ENCODE measurements at places on chromosomes 1 and 21. TPM values are rescaled to one million over a fixed set of nuclear protein-coding genes. Genes with fewer than 3 reads are reported as not detected.

- no peak for DNase-seq
Observed at GRCh38 chr1:58791106-58791505, 7.3 kb upstream of the JUN start.

GRCh38 chr1:2226525-2227345, 1.4 kb upstream of the SKI start:
- peak; percentile 90 for DNase-seq

GRCh38 chr1:150970808-150971582, 3.6 kb downstream of the CERS2 start:
- no peak for DNase-seq

DNA sequence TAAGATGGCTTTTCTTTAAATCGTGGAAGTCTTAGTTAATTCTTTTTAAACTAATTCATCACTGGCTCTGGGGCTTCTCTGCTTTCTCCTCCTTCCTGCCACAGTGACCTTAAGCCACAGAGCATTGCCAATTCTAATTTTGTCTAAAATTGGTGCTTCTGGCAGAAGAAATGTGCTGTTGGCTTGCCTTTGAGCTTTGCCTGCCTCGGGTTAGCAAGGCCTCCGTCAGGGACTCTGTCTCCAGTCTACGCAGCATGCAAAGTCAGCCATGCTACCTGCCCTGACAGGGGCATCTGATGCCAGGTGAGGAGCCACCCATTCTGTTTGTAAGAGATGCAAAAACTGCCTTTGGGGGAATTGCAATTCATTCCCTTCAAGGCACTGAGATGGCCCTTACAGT, 25.2 kb downstream of the CLDN14 start:
- DNase-seq, result no peak

GRCh38 chr1:201181726-201182125, 8.9 kb upstream of the IGFN1 start:
- DNase-seq, result peak; percentile 22

- no peak for DNase-seq
Observed at GRCh38 chr1:230516889-230517288, 90.8 kb upstream of the PGBD5 start.

GRCh38 chr1:155266553-155266952, 4.4 kb upstream of the SCAMP3 start:
- no peak for DNase-seq

Gene HAO2
- total RNA-seq, result not detected

Gene FHAD1
- 0.55 TPM for total RNA-seq

Data from mesenteric fat pad (tissue), 1 donor.